Forelimb muscle (tissue), 1 donor: ENCODE measurements at places on chromosomes 5 and 9. TPM values are rescaled to one million over a fixed set of nuclear protein-coding genes. Genes with fewer than 3 reads are reported as not detected.

- no peak for DNase-seq
These were observed 1057.7 kb upstream of the DMAC1 start for GRCh38 chr9:8857068-8857925.

Gene ARHGAP26
- polyA plus RNA-seq: 11.9 TPM

Gene MEIKIN
- polyA plus RNA-seq: not detected

- no peak for DNase-seq
These were observed 157.5 kb upstream of the IER5L start for GRCh38 chr9:129335464-129336129.

Gene NDFIP1
- 54.7 TPM for polyA plus RNA-seq

- no peak for DNase-seq
These were observed 17.2 kb upstream of the TENT2 start for GRCh38 chr5:79595086-79595485.

DNA sequence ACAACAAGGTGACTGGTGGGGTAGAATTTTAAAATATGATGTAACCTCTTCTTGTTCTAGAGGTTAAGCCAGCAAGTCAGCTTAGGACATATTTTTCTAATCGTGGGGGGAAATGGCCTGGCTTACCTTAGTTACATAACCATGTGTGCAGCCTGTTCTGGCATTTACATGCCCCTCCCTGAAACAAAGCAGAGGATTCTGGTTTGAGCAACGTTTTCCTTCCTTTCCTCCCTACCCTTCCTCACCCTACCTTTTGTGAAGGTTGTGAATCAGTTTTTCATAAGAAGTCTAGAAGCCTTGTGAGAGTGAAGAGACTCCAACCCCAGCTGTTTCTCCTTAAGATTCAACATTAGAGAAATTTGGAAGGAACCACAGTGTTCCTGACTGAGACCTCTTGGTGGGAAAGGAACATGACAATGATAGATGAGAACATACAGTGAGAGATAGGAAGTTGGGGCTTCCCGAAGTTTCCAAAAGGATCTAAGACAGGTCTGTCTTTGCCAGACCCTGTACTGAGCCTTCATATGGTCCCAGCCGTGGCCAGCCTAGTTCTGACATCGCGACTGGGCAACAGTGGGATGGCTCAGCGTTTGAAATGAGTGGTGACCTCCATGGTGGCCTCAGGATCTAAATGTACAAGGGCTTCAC, 365.2 kb downstream of the SPATA31D1 start:
- no peak for DNase-seq

Gene LCN1
- not detected for polyA plus RNA-seq

DNA sequence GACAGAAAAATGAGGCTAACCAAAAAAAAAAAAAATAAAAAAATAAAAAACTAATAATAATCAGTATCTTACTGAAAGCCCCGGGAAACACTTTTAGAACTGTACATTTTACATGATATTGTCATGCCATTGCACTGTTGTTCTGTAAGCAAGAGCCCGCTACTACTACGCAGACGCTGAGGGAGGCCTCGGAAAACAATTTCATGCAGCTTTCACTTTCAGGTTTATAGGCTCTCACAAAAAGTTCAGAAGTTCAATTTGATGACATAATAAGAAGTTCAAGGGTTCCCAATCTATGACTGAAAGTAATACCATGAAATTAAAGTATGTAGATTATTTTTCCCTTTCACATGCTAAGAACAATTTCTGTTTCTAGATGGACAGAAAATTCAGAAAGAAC, 318.3 kb upstream of the ITGA1 start:
- DNase-seq: no peak

GRCh38 chr5:13866792-13867191, 77.7 kb downstream of the DNAH5 start:
- peak; percentile 1 for DNase-seq

GRCh38 chr5:92939428-92939827, 641.6 kb downstream of the NR2F1-AS1 start:
- DNase-seq: no peak

Gene LCN9
- polyA plus RNA-seq: not detected

DNA sequence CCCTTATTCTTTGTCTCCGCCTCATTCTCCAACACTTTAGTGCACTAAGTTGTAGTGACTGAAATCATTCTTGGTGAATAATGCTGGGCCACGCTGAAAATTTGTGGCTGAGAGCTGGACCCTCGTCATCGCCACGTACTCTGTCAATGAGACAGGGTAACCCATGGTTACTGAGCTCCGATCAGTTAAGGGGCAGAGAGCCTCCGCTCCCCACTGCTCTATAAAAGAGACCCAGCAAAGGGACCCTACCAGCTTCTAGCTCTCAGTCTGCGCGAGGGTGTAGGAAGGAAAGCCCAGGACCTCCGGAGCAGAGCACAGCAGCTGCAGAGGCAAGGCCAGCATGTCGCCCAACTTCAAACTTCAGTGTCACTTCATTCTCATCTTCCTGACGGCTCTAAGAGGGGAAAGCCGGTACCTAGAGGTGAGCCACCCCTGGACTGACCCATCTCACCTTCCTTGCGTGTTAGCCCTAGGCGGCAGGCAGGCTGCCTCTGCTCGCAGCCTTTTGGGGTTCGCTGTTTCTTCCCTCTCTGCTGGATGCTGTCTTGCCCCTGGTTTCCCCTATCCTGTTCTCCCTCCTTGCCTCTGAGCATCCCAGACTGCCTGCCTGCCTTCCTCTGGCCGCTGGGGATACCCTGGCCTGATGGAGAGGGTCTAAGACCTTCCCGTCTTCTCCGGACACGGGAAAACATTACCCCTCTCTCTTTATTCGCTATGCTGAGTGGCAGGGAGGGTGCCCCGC, at the start of gene CRHBP:
Gene CRHBP (plus strand): TSS at position 251 of the 742 bp plus-strand sequence. CDS start 90 bp downstream, at position 341.
- DNase-seq: no peak

Gene PCSK1
- polyA plus RNA-seq: 0.04 TPM

- DNase-seq: no peak
These were observed 34.3 kb downstream of the SLC44A1 start for GRCh38 chr9:105278751-105279150.

Gene SPOCK1
- polyA plus RNA-seq: 3.4 TPM

GRCh38 chr9:76534026-76534425, 75.0 kb downstream of the GCNT1 start:
- DNase-seq: no peak

Gene NOXA1
- polyA plus RNA-seq: 2.2 TPM

DNA sequence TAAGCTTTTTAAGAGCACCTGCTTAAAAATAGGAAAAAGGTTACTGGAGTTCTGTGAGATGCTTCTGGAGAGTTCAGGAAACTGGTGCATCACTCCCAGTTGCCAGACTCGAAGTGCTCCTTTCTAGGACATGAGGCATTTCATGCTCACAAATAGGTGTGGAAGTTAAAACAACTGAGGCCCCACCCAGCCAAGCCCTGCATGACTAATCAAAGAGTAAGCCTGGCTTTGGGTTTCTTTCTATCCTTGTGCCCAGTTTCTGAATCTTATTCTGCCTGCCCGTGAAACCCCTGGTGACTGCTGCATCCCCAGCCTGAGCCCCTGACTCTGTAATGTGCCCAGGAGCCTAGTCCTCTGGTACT, 7.7 kb downstream of the SPINK9 start:
- no peak for DNase-seq

DNA sequence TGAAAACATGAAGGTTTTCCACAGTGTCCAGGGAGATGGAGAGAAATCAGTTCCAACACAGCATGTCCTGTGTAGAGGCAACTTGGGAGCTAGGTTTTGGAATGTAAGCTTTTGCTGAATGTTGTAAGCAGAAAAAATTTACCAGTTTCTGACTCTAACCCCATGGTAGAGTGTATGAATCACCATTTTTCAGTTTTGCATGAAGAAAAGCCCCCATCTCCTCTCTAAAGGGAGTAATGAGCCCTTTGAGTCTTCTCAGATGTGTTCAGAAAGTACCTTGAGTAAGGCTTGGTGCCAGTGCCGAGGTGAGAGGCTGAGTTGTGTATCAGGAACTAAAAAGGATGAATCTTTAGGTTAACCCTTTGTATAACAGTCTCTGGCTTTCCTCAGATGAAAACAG, 96.2 kb downstream of the ADRB2 start:
- no peak for DNase-seq

Gene ZNF618
- 13.2 TPM for polyA plus RNA-seq
